Naive B cell (primary cell): ENCODE measurements at places on chromosomes 2 and 18. TPM values are rescaled to one million over a fixed set of nuclear protein-coding genes. Genes with fewer than 3 reads are reported as not detected.

Gene TFPI
- polyA plus RNA-seq, result 0.24 TPM

Gene SYT4
- not detected for polyA plus RNA-seq

Gene NPHP1
- 2.1 TPM for polyA plus RNA-seq

GRCh38 chr2:152559008-152559407 is 158.3 kb downstream of the PRPF40A start:
- DNase-seq, result no peak

- no peak for DNase-seq
These were observed 479.4 kb upstream of the ZEB2 start for GRCh38 chr2:144999071-144999875.

DNA sequence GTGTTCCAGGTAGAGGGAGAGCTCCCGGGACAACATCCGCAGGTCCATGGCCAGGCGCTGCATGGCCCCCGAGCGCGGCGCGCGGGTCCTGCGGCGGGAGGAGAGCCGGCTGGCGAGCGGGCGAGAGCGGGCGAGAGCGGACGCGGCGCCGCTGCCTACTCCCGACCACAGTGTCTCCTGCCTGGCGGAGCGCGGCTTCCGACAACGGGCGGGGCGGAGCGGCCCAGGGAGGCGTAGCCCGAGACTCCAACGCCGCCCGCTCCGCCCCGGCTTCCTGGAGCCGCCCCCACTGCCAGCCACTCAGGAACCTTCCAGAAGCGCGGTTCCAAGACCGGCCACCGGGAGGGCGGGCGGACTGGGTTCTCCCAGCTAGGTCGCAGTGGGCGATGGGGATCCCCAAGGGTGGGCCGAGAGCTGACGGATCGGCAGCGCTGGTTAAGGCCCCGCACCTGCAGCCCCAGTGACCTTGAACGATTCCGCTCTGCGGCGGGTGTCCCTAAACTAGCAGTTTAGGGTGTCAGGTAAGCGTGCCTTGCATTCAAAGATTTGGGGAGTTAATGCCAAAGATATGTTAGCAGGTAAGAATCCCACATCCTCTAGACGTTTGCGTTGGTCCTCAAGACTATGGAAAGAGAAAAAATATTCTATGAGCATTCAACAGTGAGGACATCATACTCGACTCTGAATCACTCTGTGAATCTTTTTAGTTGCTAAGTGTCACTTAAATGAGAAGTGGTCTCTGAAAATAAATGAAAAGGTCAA is at the start of gene ABHD3:
Gene ABHD3 (minus strand): TSS at position 172 of the 762 bp plus-strand sequence. CDS start 109 bp downstream, at position 63.
- DNase-seq, result peak; percentile 92

DNA sequence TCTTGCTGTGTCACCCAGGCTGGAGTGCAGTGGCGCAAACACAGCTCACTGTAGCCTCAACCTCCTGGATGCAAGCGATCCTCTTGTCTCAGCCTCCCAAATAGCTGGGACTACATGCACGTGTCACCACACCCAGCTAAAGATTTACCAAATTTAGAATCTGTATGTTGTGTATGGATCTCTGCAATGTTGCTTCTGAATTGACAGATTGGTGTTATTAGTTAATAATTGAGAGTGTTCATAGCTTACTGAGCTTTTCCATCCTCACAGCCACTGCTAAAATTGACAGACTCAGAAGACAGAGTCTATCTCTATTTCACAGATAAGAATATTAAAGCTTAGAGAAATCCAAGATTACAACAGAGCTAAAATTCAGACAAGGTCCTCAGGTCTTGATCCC is 4.3 kb upstream of the NBAS start:
- DNase-seq, result no peak

GRCh38 chr2:150812664-150813367 is 325.3 kb upstream of the RND3 start:
- no peak for DNase-seq

DNA sequence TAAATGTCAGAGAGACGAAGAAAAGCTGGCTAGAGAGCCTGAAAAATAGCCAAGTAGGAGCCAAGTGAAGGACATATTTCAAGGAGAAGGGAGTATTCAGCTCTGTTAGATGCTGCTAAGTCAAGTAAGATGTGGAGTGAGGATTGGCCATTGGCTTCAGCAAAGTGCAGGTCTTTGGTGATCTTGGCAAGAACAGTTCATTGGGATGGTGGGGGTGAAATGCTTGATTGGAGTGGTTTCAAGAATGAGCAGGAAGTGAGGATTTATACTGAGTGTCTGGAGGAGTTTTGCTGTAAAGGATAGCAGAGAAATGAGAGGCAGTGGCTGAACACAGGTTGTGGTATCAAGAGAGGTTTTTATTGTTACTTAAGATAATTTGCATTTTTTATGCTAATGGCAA is 139.7 kb downstream of the PRPF40A start:
- no peak for DNase-seq

DNA sequence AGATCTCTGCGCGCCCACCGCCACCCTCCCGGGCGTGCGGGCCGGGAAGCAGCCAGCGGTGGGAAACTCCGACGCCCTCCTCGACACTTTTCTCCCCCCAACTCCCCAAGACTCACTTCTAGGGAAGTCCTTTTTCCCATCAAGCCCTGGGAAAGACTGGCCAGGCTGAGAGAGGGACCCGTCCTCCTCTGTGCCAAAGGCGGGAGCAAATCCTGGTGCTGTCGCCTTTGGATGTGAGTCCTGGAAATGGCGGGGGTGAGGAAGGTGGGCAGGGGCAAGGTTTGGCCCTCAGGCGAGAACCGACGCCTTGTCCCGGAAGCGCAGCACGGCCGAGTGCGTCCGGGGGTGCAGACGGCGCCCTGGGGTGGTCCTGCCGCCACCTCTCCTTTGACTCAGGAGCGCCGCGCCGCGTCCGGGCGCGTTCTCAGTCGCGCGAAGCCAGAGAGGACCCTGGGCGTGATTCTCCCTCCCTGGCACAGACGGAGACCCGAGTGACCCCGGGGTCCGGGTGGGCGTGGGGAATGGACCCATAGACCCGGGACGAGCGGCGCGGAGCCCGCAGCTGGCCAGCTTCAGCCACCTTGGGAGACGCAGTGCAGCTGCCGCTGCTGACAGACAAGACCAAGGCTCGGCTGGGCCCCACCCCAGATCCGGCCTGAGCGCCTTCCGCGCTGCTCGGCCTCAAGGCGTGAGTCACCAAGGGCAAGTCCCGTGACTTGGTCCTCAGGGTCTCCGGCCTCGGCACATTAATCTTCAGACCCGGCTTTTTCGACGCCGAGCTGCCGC is 3.5 kb upstream of the LBX2 start:
- peak; percentile 24 for DNase-seq

DNA sequence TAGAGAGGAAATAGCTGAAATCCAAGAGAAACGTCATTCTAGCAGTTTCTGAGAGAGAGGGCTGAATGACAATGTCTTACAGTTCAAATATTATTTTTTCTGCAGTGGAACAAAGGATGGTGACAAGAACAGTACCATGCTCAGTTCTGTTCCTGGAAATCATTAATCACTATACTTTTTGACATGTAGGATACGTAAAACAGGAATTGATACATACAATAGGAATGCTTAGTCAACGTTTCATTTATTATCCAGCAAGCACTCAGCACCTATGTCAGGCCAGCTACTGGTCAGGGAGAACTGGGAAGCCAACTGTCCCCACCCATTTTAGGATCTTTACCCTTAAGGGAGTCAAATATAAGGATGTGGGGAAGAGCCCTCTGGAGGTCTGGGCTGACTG is 114.7 kb downstream of the DHRS9 start:
- DNase-seq, result no peak

DNA sequence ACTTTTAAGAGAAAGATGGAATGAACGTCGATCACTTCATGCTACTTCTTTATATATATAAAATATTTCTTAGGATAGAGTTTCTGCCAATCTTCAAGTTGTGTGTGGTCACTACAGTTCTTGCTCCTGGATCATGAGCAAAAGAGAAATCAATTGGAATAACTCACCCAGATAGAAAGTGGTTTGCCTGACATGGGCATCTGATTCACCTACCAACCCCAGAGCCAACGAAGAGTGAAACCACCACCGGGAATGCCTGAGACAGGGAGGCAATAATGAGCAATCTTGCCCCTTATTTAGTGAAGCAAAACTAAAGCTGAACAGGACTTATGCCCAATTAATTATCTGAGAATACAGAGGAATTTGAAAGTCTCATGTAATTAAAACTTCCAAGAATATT is 250.2 kb upstream of the REG3G start:
- no peak for DNase-seq
